ENCODE measurements at places on chromosomes 2 and 18.
A peak's percentile ranks its signal among the peaks of the same experiment; 100 is the strongest.

- no peak for DNase-seq
Measured at GRCh38 chr2:71690876-71691475, 237.6 kb downstream of the DYSF start.

DNA sequence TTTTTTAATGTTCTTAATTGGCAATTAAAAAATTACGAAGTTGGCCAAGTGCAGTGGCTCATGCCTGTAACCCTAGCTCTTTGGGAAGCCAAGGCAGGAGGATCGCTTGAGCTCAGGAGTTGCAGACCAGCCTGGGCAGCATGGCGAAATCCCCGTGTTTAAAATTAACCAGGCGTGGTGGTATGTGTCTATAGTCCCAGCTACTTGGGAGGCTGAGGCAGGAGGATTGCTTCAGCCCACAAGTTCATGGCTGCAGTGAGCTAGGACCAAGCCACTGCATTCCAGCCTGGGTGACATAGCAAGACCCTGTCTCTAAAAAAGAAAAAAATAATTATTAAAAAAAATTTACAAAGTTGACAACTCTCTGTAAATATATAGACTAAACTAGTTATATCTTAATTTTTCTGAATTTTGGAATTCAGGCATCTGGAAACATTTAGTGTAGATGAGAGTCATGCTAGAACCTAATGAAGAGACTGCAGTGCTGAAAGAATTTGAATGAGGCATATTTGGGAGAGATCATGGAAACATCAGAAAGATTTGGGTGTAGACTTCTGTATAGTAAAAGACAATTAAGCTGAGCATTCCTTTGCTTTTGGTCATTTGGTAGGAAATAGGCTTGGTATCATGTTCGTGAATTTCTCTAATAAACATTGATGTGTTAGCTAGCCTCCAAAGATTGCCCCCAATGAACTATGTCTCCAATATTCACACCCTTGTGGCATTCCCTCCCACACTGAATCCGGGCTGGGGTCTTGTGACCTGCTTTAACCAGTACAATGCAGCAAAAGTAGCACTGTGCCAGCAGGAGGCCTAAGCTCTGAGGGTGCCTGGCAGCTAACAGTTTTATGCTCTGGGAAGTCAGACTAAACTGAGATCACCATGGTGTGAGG lies 4.2 kb upstream of the ROCK1 start:
- no peak for DNase-seq

- peak; percentile 8 for DNase-seq
Measured at GRCh38 chr2:78845664-78846185, 179.8 kb upstream of the REG3G start.

GRCh38 chr2:220168891-220169546 lies 541.6 kb downstream of the SLC4A3 start:
- DNase-seq: no peak

DNA sequence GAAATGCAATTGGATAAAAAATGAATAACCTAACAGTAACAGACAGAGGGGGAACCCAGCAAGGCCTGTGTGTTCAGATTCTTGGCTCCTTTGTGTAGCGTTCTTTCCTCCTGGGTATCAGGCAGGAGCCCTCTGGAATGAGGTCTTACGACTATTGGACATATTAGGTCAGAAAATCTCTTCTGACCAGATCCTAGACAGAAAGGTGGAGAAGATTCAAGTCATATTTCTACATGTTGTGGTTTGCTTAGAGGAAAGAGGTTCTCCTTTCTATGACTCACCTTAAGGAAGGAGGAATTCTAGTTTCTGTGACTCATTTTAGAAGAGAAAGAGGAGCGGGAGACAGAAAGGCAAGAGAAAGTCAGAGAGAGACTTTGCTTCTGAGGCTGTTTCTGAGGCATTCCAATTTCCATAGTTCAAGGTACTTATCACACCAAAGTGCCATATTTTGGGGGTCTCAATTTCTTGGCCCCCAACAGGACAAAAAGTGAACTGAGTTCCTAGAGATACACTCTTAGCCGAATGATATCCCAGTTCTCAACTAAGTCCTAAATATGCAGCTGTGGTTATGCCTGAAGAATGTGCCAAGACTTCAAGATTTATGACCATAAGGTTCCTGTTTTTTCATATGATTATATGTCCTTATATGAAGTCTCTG lies 618.6 kb downstream of the ZEB2 start:
- peak; percentile 69 for DNase-seq

- peak; percentile 79 for DNase-seq
Measured at GRCh38 chr2:73852020-73852419, 23.3 kb downstream of the STAMBP start.

- no peak for DNase-seq
Measured at GRCh38 chr2:42842466-42842865, 50.1 kb upstream of the HAAO start.

GRCh38 chr2:16570516-16570915 lies 95.1 kb downstream of the CYRIA start:
- DNase-seq: no peak

DNA sequence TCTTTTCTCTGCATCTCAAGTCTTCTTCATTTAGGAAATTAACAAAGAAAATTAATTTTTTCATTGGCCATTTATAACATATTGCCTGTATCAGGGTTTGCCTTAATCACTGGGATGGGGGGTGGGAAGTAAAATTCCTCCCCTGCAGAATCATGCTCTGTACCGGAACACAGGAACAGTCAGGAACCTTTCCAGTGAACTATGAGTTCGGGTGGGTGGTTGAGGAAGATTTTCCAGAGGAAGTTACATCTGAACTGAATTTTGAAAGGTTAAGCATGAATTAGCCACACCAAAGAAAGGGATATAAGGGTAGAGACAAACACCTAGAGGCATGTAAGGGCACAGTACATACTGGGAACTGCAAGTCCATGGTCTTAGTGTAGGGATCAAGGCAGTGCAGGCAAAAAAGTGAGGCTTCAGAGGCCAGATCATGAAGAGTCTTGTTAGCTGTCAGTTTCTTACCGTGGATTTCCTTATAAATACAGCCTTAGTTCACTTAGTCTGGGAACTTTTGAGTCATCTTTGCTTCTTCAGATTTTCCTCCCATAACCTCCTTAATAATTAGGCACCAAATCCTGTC lies 55.6 kb downstream of the FAM117B start:
- DNase-seq: no peak

- DNase-seq: no peak
Measured at GRCh38 chr2:99841749-99842148, 300.6 kb downstream of the AFF3 start.

DNA sequence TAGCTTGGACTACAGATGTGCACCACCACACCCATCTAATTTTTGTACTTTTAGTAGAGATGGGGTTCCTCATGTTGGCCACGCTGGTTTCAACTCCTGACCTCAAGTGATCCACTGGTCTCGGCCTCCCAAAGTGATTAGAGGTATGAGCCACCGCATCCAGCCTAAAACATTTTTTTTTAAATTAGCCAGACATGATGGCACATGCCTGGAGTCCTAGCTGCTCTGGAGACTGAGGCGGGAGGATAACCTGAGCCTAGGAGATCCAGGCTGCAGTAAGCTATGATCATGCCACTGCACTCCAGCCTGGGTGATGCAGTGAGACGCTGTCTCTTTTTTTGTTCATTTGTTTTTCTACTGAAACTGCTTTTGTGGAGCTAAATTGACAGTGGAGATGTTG lies 64.6 kb upstream of the ATG16L1 start:
- no peak for DNase-seq

DNA sequence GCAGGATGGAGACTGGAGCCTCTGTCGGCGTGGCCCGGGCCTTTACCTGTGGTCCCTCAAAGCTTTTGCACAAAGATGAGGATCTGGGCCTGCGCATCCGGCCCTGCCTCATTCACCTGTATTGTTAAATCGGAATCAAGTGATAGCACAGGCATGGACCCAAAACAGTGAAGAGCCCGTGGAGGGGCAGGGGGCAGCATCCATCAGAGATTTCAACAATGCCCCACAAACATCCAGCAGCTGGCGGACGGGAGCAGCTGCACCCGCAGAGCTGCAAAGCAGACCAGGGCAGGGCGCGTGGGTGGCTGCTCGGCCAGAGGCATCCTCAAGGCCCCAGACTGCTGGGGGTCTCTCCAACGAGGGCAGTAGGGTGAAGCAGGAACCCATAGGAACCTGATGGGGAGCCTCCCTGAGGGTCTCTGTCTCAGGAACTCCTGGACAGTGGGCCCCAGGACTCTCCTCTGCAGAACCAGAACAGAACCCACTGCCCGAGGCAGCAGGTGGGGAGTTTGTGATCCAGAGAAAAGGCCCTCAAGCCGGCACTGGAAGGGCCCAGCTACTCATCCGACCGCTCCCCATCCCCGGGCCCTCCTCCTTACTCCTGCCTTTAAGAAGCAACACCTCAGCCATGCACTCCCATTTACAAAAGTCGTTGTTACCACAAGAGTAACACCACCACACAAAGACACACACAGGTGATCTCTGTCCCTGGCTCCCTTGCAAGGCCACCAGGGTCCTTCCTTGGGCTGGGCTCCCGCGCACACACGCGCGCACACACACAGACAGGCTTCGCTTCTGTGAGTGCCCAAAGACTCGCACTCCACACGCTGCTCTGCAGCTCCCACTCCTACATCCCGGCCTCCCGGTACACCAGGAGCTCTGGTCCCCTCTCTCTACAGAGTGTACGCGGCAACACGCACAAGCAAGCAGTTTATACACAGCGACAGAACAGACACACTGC lies 28.8 kb downstream of the HDAC4 start:
- no peak for DNase-seq

- DNase-seq: no peak
Measured at GRCh38 chr2:121804997-121805765, 49.7 kb downstream of the TSN start.

DNA sequence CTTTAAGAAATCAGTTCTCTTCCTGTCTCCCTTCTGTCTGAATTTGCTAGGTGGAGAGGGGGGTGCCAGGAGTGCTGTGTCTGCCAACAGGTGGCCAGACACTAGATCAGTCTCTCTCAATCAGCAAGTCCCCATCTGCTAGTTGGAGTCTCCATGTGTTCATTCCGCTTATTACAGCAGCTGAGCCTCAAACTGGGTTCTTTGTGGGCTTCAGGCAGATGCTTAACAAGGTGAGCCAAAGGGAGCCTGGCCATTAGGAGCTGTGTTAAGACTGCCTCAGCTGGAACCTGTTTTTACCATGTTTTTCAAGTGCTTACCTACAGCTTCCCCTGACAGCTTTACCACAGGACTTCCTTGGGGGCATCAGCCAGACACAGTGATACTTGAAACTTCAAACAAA lies 401.9 kb downstream of the LRP1B start:
- DNase-seq: no peak

DNA sequence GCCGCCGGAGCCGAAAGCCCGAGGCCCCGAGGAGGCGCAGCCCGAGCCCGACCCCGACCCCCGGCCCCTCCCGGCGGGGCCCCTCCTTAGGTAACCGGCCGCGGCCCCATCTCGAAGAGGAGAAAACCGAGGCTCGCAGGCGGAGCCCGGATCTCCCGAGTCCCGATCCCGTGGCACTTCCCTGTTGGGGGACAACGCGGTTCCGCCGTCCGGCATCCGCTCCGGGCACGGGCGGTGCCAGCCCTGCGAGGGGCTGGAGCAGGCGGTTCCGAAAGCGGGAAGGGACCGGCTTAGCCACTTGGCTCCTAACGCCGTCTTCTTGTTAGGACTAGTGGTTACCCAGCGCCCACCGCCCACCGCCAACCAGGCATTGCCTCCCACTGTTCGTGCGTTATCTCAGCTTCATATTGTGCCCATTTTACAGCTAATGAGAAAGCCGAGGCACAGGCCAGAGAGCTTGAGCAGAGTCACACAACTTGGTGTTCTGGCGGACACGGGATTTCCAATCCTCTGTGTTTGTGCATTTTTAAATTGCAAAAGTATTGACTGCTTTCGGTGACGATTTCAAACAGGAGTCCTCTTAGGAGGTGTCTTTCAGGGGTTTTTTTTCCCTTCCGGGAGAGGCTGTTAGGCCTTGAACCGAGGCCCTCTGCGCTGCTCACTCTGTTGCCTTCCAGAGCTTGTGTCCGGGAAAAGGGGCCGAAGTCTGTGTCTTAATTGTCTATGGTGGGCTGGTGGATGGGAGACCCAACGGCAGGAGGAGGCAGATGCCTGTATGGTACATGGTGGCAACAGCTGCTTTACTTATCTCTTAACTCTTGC lies 562 bp downstream of the CENPA start:
- DNase-seq: peak; percentile 28

DNA sequence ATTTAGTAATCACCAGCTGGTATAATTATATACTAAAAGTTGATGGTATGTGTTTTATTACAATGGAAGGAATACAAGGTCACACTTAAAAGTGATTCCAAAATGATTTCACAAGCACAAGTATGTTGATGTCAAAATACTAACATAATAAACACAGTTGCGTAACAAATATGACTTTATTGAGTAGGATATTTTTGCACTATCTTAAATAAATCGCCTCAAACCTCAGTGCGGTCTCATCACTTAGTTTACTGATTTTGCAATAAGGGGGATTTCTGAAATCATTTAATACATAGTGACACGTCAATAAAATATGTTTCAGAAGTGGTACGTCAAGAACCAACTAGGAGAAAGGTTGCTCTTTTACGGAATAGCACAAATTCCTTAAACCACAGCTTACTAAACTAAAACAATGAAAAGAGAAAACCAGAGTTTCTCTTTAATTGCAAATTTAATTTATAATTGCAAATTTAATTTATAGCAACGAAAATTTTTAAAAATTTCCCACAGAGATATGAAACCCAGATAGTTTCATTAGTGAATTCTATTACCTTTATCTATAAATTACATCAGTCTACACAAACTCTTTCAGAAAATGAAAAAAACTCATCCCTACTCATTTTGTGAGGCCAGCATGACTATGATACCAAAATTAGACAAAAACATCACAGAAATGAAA lies 304.0 kb upstream of the REG3G start:
- DNase-seq: no peak

DNA sequence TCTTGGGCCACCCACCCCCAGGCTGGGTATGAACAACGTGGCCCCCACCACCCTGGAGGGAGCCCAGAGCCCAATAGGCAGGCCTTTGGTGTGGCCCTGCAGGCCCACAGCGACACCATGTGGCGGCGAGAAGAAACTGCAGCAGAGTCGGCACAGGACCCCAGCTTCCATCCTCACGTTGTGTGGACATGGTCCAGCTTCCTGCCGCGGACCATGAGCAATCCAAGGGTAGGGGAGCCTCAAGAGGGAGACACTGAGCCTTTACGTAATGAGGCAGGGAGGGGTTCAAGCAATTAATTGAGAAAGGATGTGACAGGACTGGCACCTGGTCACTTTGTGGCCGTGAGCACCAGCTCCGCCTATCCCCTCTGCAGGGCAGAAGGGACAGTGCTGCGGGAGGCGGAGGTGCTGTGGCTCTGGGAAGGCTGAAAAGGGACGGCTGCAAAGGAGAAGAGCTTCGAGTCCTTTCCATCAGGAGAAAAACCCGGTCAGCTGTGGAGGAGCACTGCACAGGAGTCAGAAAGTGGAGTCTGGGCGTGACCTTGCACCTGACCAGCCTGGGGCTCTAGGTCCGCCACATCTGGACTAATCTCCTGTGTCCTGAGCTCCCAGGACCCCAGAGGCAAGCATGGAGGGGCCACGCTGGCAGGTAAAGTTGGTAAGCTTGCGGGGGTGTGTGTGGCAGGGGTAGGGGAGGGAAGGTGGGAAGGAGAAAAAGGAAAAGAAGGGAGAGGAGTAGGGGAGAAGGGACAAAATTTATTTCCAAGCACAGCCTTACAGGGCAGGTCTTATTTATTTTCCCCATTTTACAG lies 44.9 kb downstream of the TMEM37 start:
- peak; percentile 63 for DNase-seq

- no peak for DNase-seq
Measured at GRCh38 chr2:217071416-217071815, 211.6 kb upstream of the TNP1 start.
